Pulmonary artery endothelial cell (primary cell): ENCODE measurements at places on chromosomes 12 and 14. TPM values are rescaled to one million over a fixed set of nuclear protein-coding genes. Genes with fewer than 3 reads are reported as not detected.

GRCh38 chr12:4943067-4943937, 33.6 kb downstream of the KCNA1 start:
- DNase-seq = no peak

DNA sequence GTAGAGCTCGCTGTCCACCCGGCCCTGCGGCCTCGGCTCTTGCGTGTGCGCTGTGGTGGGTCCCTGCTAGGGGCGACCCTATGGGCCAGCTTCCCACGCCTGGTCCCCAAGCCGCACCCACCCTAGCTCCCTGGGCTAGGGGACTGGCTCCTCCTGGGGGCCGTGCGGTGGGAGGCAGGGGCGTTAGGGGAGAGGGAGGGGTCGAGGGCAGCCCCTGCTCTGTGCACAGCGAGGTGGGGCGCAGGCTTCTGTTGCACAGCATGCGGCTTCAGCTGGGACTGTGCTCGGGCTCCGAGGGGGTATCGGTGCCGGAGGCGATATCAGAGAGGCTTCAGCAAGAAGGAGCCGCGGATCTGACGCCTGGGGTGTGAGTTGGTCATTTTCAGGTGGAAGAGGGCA, 86.1 kb downstream of the ALG10 start:
- no peak for DNase-seq

DNA sequence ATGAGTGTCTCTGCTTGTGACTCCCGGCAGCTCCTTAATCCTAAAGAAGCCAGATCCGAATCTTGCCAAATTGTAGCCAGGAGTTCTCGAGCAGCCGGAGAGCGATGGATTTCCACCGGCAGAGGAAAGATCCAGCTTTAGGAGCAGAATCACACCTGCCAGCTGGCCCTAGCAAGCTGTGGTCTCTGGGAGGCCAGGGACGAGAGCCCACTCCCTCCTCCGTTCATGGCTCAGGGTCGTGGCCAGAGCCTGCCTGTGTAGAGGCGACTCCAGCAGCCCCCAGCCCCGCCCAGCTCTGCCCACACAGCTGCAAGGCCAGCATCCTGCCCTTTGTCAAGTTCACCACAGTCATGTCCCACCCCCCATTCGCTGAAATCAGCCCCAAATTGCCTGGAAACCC, 121.0 kb downstream of the SCARB1 start:
- no peak for DNase-seq

- no peak for DNase-seq
Observed at GRCh38 chr12:116213014-116213413, 64.5 kb downstream of the MED13L start.

DNA sequence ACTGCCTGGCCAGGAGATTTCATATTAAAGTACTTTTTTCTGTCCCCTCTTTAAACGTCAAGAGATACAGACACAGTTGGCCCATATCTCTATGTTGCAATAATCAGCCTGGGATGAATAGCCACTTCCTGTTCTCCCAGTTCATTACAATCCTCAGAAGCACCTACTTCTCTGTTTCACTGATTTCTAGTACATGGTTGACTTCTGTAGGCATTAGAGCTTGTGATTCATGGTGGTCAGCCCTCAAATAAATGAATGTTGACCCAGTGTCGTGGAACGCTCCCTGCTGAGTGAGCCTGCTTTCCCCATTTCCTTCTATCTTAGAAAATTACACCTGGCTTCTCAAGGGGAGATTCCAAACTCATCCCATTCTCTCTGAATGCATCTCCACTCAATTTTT, 416.7 kb downstream of the PDZRN4 start:
- DNase-seq = no peak

DNA sequence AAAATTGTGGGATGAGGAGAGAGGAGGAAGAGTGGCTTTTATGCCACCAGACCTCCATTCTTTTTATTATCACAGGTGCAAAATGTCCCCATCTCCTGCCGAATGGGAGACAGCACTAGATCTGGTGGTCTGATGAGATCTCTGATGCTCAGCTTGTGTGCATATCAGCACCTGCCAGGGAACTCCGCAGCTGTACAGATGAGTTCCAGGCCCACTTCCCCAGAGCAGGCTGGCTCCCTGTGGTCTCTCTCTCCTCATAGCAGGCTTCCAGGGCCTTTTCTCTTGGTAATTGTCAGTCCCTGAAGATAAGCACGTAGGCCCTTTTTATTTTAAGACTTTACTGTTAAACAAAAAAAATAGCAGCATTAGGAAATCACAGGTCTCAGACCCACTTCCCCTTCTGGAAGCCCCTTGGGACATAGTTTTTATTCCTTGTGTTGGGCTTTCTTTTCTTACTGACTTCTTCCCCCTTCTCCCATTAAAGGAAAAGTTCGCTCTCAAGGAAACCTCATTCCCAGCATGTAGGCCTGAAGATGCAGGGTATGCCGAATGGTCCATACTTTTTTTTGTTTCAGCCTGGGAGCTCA, 4.5 kb upstream of the TBC1D30 start:
- no peak for DNase-seq

GRCh38 chr14:65604535-65604934, 192.0 kb downstream of the FUT8 start:
- DNase-seq = no peak

DNA sequence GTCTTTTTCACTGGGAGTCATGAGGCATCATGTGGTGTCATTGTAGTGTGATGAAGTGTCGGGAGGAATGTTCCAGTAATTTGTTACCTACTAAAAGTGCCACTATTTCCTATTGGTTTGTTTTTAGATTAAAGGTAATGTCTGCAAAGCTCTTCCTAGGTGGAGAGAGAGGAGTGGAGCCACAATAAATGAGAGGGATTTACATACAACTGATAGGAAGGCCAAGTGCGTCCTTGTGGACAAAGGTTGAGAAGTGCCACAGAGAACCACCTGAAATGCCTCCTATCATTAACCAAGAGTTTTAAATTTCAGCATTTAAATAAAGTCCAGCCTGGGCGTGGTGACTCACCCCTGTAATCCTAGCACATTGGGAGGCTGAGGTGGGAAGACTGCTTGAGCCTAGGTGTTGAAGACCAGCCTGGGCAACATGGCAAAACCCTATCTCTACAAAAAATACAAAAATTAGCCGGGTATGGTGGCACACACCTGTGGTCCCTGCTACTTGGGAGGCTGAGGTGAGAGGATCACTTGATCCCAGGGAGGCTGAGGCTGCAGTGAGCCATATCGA, 2.5 kb upstream of the SNX6 start:
- DNase-seq = no peak

DNA sequence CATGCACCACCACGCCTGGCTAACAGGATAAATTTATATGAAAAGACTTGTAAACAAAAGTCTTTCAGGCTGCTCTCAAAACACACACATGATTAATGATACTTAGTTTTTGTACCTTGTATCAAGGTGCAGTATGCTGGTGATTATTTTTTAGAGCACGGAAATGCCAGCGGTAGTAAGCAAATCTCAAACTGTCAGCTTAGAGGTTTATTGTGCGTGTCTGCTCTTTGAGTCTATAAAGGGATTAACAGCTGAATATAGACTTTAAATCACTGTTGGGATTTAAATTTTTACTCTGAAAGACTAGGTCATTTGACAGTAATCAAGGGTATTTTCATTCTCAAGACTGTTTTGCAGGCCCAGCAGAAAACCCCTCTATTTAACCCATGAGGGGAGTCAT, 50.5 kb downstream of the PLEKHA5 start:
- DNase-seq = no peak

- DNase-seq = peak; percentile 46
Observed at GRCh38 chr14:38366374-38366773, 110.5 kb upstream of the CLEC14A start.

GRCh38 chr12:122403115-122403770, 19.2 kb downstream of the CLIP1 start:
- no peak for DNase-seq

DNA sequence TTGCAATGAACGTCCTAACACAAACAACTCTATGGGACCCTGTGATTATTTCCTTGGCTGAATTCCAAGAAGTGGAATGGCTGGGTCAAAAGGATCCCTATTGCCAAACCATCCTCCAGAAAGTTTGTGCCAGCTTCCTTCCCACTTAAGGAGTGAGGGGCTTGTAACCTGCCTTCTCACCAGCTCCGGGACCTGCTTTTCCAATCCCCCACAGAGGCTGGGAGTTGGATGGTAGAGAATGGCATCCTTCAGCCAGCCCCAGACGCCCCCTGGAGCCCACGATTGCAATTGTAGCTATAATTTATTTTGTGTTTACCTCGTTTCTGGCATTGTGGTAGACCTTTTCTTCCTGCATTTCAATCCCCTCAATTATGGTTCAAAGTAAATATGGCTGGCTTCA, 9.7 kb upstream of the ZDHHC22 start:
- no peak for DNase-seq

DNA sequence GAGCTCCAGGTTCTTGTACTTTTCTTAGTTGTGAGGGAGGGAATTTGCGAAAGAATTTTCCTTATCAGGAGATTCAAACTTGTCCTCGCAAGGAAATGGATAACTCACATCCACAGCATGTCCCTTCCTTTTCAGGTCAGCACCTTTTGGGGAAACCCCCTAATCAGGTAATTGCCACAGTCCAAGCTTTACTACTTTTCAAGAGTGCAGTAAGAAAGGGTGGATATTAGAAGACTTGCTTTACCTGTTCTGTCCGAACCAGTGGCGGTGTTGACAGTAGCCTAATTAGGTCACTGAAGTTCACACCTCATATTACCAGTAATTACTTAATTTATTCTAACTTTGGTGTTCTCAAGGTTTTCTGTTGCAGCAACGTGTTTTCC, 6.7 kb upstream of the C12orf50 start:
- no peak for DNase-seq

DNA sequence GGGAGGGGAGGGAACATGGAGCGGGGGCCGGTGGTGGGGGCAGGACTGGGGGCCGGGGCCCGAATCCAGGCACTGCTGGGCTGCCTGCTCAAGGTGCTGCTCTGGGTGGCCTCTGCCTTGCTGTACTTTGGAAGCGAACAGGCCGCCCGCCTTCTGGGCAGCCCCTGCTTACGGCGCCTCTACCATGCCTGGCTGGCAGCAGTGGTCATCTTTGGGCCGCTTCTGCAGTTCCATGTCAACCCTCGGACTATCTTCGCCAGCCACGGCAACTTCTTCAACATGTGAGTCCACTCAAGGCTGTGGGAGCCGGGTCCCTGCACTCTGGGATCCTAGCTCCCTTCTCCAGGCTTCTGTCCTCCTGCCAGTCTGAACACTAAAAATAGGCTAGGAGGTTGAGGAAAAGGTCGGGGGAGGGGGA, 1.1 kb downstream of the FITM1 start:
- no peak for DNase-seq

DNA sequence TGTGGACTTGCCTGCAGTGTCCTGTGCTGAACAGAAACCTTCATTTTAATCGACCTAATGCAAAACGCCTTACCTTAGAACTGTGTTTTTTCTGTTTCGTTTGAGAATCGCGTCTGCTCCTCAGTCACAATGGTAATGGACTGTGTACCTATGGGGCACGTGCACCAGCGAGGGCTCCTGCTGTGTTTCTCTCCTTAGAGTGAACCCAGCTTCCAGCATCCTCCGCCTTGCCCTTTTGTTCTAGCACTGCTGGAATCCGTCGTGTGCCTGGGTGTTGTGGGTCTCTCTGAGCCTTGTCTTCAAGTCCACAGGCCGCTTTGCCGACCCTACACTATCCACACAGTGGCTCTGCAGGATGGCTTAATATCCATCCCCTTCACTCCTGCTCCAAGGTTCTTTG, 3.6 kb downstream of the AMN start:
- no peak for DNase-seq

- no peak for DNase-seq
Observed at GRCh38 chr12:97601934-97602720, 139.5 kb downstream of the RMST start.

PEBP1 gene
- 161 and 203 TPM in 2 replicates for total RNA-seq

ASB2 gene
- total RNA-seq = not detected in 2 replicates

IGF1 gene
- 0.20 and 0.21 TPM in 2 replicates for total RNA-seq

TAS2R42 gene
- total RNA-seq = not detected in 2 replicates

TSHR gene
- total RNA-seq = not detected in 2 replicates

CLEC1A gene
- total RNA-seq = 3.6 and 16.0 TPM in 2 replicates
